CD4-positive, alpha-beta T cell treated with Interleukin-1 beta for 1 hour (primary cell): ENCODE measurements at places on chromosomes 12 and 14.

GRCh38 chr12:124548854-124549378, 18.5 kb downstream of the NCOR2 start:
- DNase-seq, result peak; percentile 35

DNA sequence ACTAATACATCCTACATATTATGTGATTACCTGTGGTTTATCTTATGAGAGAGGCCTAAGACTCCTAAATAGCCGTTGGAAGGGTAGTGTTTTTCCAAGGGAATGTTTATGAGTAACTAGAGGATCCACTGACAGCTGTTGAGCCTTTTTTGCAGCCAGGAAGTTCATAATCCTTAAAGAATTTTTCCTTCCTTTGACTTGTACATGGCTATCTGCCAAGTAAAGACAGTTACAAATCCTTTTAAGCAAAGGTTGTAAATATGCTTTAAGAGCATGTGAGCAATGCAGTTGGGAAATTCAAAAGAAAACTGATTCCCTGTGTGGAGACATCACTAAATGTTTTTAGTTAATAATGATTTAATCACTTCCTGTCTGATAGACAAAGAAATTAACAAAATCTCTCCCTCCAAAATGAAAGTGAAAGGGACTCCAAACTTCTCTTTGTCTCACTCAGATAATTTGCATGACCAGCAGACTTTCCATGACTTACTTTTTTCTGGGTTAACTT, 333.8 kb downstream of the PDZRN4 start:
- DNase-seq, result no peak

GRCh38 chr14:23697680-23698079, 61.5 kb downstream of the DHRS2 start:
- DNase-seq, result no peak

GRCh38 chr12:104048811-104049210, 1.2 kb downstream of the GLT8D2 start:
- no peak for DNase-seq

DNA sequence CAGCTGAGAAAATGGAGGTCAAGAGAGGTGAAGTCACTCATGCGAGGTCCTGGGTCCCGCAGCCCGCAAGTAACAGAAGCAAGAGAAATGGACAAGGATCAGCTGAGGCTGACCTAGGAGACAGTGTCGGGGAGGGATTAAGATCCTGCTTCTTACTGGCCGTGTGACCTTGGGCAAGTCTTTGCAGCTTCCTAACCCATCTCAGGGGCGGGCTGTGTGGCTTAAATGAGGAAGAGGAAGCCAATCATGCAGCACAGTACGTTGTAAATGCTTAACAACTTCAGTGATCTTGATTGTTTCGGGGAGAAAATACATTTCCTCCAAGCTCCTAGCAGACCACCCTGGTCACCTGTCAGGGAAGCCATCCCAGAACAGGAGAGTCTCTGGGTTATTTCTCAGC, 7.1 kb upstream of the PGF start:
- peak; percentile 32 for DNase-seq

DNA sequence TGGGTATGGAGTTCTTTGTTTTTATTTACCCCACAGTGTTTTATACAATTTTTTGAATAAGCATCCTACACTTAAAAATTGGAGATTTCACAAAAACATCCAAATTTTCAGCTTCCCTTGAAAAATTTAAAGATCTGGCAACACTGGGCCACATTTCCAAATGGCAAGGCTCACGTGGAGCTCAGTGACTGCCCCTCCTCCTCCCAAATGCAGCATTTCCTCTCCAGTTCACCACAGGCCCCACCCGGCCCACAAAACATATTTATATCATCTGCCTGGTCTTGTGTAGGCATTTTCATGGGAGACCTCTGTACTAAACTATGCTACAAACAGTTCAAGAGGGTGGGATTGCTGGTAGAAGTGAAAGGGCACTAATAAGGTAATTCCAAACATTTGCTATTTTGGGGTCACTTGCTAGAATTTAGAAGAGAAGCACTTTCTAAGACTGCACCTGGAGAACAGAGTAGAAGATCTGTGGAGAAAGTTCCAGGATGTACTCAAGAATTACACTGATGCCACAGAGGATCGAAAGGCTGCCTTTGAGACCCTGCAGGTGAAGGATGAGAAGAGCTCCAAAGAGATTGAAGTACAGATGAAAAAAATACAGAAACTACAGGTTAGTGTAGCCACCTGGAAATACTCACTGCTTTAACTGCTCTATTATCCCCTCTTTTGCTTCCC, 7.3 kb downstream of the FKBP11 start:
- DNase-seq, result peak; percentile 34

- no peak for DNase-seq
Observed at GRCh38 chr14:59439256-59439965, 25.8 kb downstream of the GPR135 start.
